ENCODE measurements at places on chromosomes 5 and 9.

DNA sequence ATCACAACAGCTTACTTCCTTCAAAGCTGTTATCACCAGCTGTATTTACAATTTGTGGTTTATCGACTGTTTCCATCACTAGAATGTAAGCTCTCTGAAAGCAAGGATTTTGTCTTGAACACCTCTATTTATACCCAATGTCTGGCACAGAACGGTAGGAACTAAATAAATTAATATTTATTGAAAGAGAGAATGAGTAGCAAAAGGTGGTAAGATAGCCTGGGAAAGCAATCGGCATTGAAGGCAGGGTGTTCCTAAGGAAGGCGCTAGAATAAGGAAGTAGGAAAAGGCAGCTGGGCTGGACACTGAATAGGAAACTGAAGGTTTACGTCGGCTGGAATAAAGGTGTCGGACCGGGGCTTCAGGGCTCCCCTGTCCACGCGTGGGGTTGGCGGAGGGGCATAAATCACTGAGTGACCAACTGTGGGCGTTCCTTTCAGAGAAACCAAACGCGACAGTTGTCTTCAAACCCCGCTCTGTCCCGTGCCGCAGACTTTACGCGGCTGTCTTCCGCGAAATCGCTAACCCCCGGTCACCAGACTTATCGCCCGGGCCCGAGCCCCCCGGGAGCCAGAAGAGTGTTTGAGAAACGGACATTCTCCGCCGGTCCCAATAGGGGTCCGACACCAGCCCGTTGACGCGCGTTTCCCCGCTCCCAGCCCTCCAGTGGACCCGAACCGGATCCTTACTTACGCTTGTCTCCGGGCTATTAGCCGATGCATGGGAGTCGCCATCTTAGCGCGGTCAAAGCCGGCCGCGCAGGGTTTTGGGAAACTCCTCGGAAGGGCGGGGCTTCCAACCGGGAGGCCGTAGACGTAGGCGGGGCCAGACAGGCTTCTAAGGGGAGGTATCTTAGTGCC is at the start of gene ZCCHC10:
Gene ZCCHC10 (minus strand): TSS at position 746 of the 860 bp plus-strand sequence. CDS start 12 bp downstream, at position 734.
- peak; percentile 84 for DNase-seq

DNA sequence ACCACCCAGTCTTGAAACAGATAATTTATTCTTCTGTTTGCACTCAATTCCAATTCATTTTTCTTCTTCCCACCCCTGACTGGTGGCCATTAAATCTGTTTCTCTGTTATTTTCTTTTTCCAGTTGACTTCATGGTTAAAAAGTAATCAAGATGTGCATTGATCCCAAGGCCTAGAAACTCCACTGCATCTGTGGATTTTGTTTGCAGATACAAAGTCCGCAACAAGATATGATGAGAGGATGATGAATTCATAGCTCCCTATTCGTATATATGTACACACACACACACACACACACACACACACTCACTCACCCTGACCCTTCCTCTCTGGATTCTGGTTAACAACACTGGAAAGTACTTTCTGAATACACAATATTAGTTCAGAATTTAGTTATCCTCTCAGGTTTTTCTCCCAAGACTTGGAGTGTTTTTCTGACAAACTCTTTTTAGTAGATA is 52.4 kb downstream of the CD180 start:
- DNase-seq: no peak

DNA sequence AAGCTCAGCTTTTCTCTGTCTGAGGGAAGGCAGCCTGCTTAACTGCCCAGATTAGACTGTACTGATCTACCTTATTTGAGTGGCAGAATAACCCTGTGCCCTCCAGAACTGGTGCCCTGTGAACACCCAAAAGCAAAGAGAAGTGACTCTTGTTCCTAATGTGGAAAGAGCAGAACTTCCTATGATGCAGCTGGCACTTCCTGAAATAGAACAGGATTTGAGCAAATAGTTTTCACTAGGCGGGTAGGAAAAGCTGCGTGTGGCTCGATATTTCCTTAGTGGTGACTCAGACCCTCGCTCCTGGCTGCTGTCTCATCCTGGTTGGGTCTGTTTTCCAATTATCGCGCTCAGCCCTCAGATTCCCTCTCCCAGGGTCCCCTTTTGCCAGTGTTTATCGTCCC is 89.9 kb downstream of the SH3TC2 start:
- peak; percentile 86 for DNase-seq

GRCh38 chr9:115229496-115229895 is 111.5 kb upstream of the TNC start:
- peak; percentile 60 for DNase-seq

GRCh38 chr5:71948206-71948605 is 159.1 kb upstream of the MAP1B start:
- no peak for DNase-seq

- no peak for DNase-seq
These were observed 142.4 kb upstream of the C9orf72 start for GRCh38 chr9:27715651-27716050.

DNA sequence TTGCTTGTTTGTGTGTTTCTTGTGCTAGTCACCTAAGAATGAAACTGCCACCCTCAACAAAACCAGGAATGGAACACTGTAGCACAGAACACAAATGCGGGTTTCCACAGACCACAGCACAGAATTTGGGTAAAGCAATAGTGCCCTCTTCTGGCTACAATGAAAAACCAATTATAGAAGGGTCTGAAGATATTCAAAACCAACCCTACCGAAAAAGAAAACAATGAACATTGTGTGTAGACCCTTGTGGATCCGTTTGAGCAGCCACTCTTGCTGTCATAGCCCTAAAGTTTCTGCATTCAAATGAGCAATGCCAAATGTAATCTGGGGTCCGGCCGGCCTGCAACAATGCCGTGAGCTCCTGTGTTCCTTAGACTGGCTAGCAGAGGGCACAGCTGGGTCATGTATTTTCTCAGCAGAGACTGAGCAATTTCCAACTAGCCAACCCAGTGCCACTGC is 8.3 kb upstream of the ENC1 start:
- DNase-seq: peak; percentile 58

DNA sequence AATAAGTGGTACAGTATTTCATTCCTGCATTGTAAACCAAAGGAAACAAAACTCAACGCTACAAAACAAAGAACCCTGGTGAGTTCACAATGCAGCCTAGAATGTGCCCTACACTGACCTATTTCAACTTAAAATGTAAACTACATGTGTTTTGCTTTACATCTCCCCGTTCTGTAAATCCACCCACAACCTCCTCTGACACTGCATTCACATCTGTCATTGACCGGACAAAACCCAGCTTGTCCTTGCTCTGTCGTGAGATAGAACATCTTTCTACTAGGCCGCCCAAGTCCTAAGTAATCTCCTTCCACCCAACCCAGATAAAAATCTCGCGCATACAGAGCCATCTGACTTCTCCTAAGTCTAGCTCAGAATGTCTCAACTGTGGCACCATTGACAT is 6.1 kb upstream of the VLDLR start:
- DNase-seq: no peak

GRCh38 chr9:88789785-88790184 is 201.5 kb upstream of the S1PR3 start:
- DNase-seq: no peak

GRCh38 chr9:116198344-116198743 is 44.8 kb downstream of the PAPPA start:
- DNase-seq: no peak

GRCh38 chr5:150316320-150316719 is 13.6 kb upstream of the ARSI start:
- DNase-seq: no peak

DNA sequence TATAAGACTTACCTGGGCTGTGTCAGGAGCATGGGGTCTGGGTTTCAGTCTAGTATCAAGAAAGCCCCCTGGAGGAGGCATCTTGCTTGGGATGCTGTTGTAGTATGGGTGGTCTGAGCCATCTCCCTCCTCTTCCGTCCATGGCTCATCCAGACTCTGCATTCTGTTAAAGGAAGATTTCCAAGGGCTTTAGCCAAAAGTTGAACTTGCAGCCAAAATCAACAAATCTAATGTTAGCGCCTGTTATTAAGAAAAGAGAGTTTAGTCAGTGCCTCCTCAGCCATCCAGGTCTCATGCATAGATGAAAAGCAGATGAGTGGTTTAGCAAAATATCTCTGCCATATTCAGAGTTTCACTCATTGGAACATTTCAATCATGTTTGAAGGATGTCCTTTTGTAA is 55.6 kb downstream of the S1PR3 start:
- no peak for DNase-seq

GRCh38 chr5:125005266-125005665 is 258.8 kb upstream of the ZNF608 start:
- DNase-seq: no peak

GRCh38 chr9:133048595-133048994 is 13.2 kb upstream of the CEL start:
- DNase-seq: peak; percentile 26

DNA sequence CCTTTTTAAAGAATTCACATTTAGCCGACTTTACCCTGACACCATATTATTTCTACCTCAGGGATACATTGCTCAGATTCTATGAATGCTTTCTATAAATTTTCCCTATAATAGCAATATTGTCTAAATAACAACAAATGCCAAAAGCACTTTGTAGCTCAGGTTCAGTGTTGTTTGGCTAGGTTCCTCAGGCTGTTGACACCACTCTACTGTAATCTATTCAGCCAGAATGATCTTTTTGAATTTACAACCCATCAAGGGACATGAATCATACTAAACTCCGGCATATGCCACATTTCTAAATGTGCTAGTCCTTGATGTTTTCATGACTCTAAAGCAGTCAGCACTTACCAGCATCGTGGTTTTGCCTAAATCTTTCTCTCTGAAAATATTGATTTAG is 641.5 kb upstream of the CDH10 start:
- no peak for DNase-seq

DNA sequence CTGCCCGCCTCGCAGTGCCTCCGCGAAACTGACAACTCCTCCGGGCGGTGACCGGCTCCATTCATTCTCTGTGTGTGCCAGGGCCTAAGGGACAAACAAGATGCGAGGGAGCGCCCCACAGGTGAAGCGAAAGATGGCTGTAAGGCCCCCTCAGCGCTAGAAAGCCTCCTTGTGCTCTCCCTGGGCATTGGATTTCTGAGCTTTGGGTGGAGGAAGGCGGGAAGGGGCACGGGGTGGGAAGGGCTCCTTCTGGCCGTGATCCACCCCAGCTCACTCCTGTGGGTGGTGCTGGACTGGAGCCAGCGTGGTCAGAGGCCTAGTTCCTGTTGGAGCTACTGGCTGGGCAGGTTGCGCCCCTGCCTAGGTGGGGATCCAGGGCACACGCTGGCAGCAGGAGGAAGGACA is 943 bp downstream of the GALNT12 start:
- DNase-seq: no peak

DNA sequence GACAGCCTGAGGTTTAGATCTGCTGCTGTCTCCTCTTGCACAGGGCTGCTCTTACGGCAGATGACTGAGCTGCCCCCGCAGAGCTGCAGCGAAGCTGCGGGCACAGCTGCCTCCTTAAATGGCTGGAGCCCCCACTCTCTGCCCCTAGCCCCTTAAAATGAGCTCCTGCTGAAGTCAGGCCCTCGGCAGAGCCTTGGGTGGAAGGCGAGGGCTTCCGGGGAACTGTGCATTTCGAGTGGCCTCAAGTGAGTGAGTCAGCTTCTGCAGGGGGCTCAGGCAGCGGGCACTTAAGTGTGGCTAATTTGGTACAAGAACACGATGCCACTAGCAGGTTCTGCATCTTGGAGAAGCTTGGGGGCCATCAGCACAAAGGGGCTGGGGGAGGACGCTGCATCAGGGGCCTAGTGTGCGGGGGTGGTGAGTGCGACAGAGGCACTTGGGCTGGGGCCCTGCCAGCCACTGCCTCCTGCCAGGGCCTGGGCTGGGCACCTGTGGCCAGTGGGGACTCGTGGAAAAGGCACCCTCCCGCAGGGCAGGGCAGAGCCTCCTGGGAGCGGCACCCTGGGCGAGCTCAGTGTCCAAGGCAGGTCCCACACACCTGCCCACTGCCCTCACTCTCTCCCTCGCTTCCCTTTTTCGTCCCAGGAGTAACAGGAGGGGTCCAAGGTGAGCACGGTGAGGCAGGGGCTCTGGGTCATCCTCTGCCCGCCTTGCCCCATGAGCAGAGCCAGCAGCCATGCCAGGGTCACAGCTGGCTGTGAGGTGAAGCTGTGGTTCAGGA is 28.8 kb upstream of the RNU6ATAC start:
- no peak for DNase-seq

DNA sequence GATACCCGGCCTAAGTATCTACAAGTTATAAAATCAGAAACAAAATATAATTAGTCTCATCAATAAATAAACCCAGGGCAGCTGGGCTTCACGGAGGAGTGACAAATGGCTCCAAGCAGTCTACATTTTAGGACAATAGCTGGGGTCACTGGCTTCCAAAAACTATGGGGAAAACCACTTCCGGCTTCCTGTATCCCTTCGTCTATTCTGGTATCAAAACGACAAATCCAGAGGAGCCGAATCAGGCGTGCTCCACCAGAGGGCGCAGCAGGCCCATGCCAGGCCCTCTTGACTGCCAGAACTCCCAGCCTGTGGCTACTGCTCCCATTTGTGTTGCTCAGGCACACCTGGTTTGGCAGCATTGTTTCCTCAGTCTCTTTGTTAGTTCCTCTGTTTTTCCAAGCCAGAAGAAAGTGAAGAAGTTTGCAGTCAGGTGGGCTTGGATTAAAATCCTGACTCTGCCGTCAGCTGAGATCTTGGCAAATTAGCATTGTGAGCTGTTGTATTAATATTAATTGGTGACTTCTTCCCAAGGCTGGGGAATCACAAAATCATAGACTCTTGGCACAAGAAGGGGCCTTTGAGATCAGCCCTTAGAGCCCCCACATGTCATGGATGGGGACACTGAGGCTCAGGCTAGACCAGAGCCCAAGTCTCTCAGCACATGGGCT is 11.6 kb upstream of the RAB14 start:
- DNase-seq: peak; percentile 84

DNA sequence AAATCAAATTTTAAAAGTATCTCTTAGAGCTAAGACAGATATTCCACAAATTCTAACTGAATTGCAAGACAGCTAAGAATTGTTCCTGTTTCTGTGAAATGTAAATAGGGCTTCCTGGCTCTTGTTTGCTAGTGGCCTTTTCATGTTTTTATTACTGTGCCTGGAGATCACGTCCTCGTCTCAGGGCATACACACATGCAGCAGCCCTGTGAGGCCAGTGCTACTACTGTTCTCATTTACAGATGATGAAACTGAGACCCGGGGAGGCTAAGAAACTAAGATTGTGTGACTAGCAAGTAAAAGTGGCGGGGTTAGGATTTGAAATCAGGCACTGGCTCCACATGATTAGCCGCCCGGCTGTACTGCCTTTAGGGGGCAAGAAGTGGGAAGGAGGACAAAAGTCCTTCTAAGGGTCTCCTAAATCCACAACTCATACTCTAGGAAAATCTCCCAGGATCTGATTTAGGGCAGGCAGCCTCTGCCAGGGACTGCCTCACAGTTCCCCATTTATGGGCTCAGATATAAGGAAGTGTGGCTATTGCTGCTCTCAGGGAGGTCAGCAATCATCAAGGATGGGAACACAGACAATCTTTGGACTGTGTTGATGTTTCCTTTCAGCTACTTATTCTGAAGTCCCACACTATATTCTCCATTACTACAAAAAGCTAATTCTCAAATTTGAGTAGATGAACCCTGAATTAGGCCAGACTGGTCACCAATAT is 7.9 kb downstream of the PRUNE2 start:
- no peak for DNase-seq

DNA sequence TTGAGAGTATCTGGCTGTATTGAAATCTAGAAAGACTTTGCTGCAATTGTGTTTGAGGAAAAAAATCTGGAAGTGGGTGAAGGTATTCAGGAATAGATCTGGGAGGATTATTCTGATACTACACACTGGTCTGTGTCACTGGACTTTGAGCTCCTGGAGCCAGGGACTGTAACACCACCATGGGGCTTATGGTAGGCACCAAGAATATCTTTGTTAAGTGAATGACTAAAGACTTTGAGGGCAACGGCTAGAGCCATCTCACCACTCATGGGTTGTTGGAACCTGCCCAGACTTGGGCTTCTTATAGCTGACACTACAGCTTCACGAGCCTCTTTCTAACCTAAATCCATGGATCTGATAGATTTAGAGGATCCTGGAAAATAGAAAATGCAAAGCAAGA is 10.2 kb downstream of the NFX1 start:
- DNase-seq: no peak
